Lower leg skin (tissue), 4 donors: ENCODE measurements at places on chromosomes 2 and 18.

GRCh38 chr18:9474108-9474982 is 968 bp upstream of the RALBP1 start:
- DNase-seq = no peak

DNA sequence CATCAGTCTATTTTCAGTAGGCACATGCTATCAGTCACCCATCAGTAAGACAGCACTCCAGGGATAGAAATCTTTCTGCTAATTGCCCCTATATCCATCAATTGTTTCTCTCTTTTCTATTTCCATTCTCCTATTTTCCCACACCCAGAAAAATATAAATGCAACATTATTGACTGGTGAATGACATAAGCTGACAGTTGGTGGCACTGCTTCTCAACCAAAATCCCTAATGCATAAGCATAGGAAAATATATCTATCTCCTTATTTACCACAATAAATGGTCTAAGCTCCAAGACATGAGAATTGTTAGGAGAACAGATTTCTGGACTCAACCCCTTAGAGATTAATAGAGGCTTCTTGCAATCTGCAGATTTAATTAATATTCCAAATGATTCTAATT is 64.0 kb upstream of the REG3A start:
- DNase-seq = no peak

DNA sequence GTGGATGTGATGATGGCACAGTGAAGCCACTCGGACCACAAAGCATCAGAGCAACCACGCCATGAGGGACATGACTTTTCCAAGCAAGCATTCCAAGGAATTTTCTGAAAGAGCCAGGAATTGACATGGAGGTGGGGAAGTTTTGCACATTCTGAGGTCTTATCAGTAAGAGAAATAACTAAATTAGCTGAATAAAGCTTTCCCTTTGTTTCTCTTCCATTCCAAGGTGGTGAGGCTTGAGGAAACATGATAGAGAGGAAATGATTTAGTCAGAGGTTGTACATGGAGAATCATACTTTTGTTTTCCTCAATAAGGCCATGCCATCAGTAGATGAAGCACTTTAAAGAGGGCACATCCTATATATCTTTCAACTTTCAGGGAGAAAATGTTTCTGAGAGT is 115.7 kb upstream of the MMADHC start:
- no peak for DNase-seq

GRCh38 chr2:234292205-234292961 is 204.5 kb downstream of the ARL4C start:
- no peak for DNase-seq

DNA sequence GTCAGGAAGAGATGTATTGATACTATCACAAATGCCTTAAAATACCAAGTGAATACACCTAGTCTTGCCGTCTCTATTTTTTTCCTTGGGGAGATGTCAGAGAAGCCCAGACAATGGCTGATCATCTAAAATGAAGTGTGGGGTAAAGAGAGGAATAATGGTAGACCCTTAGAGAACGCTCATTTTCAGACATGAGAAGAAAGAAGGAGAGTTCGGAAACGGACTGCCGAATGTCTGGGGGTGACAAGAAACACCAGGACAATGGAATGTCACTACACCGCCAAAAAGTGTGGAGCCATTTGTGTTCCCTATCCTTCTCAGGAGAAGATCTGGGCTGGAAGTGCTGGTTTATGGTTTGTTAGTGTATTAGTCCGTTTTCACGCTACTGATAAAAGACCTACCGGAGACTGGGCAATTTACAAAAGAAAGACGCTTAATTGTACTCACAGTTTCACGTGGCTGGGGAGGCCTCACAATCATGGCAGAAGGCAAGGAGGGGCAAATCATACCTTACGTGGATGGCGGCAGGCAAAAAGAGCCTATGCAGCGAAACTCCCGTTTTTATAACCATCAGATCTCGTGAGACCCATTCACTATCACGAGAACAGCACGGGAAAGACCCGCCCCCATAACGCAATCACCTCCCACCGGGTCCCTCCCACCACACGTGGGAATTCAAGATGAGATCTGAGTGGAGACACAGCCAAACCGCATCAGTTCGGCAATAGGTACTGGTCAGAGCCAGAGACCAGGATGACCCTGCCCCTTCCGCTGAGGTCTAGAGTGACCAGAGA is 743.7 kb downstream of the GALR1 start:
- DNase-seq = no peak

GRCh38 chr2:182132605-182133004 is 147.0 kb downstream of the PPP1R1C start:
- DNase-seq = no peak

- DNase-seq = no peak
Measured at GRCh38 chr2:180573951-180574350, 406.5 kb upstream of the UBE2E3 start.

- DNase-seq = no peak
Measured at GRCh38 chr2:156125018-156125417, 207.5 kb downstream of the NR4A2 start.

DNA sequence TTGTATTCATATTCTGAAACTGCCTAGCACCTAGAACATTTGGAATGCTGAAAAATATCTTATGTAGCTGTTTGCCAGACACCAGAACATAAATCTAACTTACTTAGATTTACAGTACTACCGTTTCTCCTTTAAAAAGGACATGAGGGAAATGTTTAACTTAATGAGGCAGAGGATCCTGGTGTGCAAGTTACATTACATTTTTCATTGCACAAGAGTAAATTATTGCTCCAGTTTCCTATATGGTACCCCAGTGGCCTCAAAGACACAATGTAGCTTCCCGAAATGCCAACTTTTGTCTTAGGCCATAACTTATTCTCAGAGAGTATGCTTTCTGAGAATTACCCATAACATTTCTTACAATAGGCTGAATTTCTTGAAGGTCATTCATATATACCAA is 105.5 kb upstream of the DTNA start:
- DNase-seq = no peak

DNA sequence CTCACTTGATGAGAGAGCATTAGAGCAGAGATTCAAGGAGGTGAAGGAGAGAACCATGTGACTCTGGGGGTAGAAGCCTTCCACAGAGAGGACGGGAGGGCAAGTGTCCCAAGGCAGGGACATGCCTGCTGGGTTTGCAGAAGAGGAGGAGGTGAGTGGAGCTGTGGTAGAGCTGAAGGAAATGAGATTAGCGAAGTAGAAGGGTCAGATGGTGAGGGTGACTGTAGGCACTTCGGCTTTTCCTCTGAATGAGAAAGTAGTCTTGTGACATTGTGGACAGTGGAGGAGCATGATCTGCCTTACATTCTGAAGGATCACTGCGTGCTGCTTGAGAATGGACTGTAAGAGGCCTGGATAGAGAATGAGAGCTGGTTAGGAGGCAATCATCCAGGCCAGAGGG is 126.0 kb downstream of the NXPH2 start:
- no peak for DNase-seq

DNA sequence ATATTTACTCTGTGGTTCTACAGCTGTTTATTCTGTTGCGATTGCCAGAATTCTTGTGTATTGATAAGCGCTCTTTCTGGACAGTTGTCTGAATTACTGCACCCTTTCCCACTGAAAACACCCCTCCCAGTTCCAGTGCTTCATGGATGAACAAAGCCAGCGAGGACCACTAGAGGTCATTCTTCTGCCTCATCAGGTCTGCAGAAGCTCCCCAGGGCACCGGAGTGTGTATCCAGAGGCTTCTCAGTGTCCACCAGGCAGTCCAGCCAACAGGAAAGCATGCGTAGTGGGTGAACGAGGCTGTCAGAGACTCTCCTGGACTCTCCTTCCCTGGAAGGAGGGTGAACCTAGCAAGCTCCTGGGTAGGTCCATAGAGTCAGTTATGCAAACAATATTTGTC is 40.6 kb upstream of the INHBB start:
- no peak for DNase-seq

DNA sequence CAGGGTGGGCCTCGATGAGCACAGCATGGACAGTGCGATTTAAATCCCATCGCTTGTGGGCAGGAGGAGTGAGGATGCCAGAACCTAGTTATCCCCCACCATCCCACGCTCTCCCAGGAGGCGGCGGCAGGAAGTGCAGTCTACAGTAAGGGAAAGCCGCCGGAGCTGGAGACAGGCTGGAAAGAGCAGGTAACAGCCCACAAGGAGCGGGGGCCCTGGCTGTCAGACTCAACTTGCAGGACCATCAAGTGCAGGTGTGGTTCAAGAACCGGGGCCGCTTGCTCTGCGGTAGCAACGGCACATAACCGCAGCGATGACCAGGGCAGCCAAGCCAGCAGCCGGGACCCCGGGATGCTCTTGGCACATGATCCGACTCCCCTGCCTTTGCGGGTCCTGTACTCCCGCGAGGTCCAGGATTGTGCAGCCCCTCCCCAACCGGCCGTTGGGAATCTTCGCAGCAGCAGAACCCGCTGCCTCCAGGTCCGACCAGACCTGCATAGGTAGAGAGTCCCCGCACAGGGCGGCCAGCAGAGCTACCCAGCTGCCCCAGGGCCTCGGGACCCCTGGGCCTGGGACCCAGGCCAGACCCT is 82.1 kb downstream of the BIN1 start:
- no peak for DNase-seq

DNA sequence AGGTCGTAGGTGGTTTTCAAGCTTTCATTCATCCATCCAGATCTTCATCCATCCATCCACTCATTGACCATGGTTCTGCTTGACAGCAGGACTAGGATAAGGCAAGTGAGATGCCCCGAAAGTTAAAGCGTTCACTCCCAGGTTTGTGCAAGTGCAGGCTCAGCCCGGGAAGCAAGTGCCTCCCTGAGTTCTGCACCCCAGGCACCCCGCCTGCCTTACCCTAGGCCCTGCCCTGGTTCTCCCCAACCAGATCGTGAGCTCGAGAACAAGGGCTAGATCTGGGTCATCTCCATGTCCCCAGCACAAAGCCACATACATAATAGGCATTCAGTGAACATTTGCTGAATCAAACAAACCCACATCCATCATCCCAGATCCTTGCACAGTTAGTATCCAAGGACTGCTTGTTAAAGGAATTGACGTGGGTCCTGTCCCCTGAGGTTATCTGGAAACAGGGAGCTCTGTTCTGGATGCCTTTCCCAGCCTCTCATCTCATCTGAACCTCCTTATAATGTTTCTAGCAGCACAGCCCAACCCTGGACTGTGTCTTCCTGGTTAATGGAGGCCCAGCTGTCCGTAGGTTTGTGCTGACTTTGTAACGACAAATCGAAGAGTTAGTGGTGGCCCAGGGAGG is 116.1 kb upstream of the GPC1 start:
- no peak for DNase-seq

GRCh38 chr18:32439802-32440201 is 30.9 kb downstream of the GAREM1 start:
- DNase-seq = no peak

GRCh38 chr2:200378652-200379290 is 72.3 kb downstream of the SPATS2L start:
- no peak for DNase-seq

- DNase-seq = no peak
Measured at GRCh38 chr2:66095820-66096345, 339.0 kb upstream of the MEIS1 start.
